Ascending aorta (tissue), 2 donors: ENCODE measurements at places on chromosomes 1 and 21.

- H3K4me3 ChIP-seq, result no peak overlapping the region
- no peak for DNase-seq
- H3K4me1 ChIP-seq, result peaks cover 26% of the 10 kb centered on the region
Measured at GRCh38 chr1:61851849-61852669, 109.8 kb downstream of the PATJ start.

DNA sequence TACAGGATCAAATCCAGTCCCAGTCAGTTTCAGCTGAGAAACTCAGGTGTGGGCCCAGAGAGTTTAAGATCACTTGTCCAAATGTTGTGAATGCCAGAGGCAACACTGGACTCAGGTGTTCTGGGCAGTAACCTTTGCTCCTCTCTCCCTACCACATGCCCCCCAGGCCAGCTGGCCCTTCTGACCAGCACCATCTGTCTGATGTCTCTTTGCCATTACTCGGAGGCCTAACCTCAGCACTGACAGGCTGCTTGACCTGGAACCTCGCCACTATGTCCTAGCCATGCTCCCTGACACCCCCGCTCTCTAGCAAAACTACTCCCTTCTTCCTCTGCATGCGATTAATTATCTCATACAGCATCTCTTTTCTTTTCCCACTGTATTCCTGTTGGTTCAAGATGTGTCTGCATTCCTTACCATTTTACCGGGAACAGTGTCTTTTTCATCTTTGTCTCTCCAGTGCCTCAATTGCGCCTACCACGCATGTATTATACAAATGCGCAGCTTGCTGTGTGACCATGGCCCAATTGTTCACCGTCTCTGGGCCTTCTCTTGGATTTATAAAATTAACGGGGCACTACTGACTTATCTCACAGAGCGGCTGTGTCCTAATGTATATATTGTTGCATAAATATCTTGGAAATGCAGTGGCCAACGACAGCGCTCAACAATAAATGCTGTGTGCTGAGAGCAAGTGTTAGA is 159.5 kb upstream of the IRF2BP2 start:
- no peaks in the 10 kb centered on the region for H3K36me3 ChIP-seq
- H3K27me3 ChIP-seq, result no peaks in the 10 kb centered on the region
- H3K27ac ChIP-seq, result no peak overlapping the region
- no peak overlapping the region for H3K4me3 ChIP-seq

DNA sequence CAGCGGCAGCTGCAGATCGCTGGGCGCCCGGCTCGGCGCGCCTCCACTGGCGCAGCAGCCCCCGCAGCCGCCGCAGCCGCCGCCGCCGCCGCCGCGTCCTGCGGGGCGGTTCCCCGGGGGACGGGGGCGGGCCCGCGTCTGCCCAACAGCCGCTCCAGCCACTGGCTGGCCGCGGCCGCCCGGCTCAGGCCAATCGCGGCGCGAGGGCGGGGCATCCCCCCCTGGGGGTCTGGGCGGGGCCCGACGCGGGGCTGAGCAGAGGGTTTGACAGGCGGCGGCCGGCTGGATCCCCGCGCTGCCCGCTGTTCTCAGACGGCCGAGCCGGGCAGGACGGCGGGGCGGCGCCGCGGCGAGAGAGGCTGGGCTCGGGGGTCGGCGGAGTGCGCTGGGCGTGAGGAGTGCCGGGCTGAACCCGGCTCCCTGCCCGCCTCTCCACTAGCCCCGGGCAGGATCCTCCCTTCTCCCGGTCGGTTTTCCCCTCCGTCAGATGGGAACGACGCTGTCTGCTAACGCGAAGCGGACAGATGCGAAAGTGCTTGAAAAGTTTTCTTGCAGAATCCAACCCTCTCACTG is at the start of gene GLIS1:
TSS of gene GLIS1 (minus strand) at position 56 of the 573 bp plus-strand sequence. CDS start 1,100 bp downstream, outside the sequence.
- H3K36me3 ChIP-seq, result no peaks in the 10 kb centered on the region
- no peak within 1 kb of the TSS for H3K27ac ChIP-seq
- no peaks in the 10 kb centered on the region for H3K27me3 ChIP-seq
- peak; percentile 80 for DNase-seq

DNA sequence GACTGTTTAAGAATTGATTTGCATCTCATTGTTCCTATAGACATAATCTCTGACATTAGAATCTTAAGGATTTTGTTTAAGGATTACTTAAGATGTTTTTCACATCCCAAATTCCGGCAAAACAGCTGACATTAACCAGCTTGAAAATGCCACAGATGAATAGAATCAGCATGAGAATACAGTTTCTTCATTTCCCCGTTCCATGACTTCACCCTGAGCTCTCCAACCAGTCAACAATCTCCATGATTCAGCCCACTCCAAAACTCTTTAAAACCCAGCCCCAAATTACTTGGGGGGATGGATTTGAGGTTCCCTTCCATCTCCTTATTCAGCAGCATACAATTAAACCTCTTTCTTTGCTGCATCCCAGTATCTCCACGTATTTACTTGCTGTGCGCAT is 201.0 kb downstream of the LYPLAL1 start:
- H3K27ac ChIP-seq, result no peak overlapping the region
- no peaks in the 10 kb centered on the region for H3K36me3 ChIP-seq
- H3K27me3 ChIP-seq, result no peaks in the 10 kb centered on the region
- no peak for DNase-seq
- H3K4me1 ChIP-seq, result no peaks in the 10 kb centered on the region

GRCh38 chr1:58047265-58047858 is 499.2 kb downstream of the OMA1 start:
- H3K27ac ChIP-seq, result no peak overlapping the region
- no peak overlapping the region for H3K4me3 ChIP-seq
- no peak for DNase-seq
- H3K36me3 ChIP-seq, result no peaks in the 10 kb centered on the region

GRCh38 chr1:224616756-224617409 is 766 bp downstream of the CNIH3 start:
- H3K36me3 ChIP-seq, result no peaks in the 10 kb centered on the region
- H3K4me3 ChIP-seq, result peak overlapping the region; percentile 30
- peaks cover 5% of the 10 kb centered on the region for H3K4me1 ChIP-seq

DNA sequence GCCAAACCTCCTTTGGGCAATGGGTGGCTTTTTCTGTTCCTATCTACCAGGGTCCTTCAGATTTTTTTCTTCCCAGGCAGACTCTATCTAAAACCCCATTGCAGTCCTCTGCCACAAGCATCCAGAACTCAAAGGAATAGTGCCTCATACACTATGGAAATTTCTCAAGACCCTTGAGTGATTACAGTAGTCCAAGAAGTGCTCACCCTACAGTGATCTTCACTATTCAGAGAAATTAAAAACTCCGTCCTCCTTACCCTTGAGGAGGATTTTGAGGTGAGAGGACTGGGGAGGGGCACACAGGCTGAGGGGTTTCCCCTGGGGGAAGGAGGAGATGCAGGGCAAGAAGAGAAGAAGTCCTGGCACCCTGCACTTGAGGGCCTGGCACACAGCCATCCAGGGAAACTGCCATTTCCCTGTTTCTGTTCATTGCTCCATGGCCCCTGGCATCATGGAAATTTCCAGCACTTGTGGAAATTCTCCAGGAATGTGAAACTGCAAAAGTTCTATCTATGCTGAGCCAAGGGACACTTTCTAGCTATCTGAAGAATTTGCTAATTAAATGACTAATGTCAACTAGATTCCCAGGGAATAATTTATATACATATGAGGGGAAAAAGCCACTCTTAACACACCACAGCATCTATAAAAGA is 102.5 kb upstream of the ATP1B1 start:
- no peak overlapping the region for H3K4me3 ChIP-seq
- H3K36me3 ChIP-seq, result no peaks in the 10 kb centered on the region
- H3K27ac ChIP-seq, result peak overlapping the region; percentile 14
- DNase-seq, result peak; percentile 76
- H3K27me3 ChIP-seq, result no peaks in the 10 kb centered on the region
- H3K4me1 ChIP-seq, result peaks cover 7% of the 10 kb centered on the region

DNA sequence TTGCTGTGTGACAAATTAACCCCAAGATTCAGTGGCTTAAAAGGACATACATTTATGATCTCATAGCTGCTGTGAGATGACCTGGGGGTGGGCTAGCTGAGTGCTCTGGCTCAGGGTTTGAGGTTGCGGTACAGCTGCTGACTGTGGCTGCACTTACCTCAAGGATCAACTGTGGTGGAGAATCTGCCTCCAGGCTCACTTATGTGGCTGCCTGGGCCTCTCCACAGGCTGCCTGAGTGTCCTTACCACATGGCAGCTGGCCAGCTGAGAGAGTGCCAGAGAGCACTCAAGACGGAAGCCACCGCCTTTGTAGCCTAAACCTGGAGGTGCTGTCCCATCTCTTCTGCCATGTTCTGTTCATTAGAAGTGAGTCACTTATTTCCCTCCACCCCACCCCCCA is 5.7 kb downstream of the LRRC71 start:
- no peak overlapping the region for H3K4me3 ChIP-seq
- no peak for DNase-seq
- no peaks in the 10 kb centered on the region for H3K36me3 ChIP-seq
- H3K4me1 ChIP-seq, result peaks cover 4% of the 10 kb centered on the region

GRCh38 chr1:161998811-161999210 is 24.9 kb downstream of the OLFML2B start:
- no peak overlapping the region for H3K27ac ChIP-seq
- peaks cover 31% of the 10 kb centered on the region for H3K36me3 ChIP-seq
- no peaks in the 10 kb centered on the region for H3K27me3 ChIP-seq
- DNase-seq, result no peak
- no peaks in the 10 kb centered on the region for H3K4me1 ChIP-seq

DNA sequence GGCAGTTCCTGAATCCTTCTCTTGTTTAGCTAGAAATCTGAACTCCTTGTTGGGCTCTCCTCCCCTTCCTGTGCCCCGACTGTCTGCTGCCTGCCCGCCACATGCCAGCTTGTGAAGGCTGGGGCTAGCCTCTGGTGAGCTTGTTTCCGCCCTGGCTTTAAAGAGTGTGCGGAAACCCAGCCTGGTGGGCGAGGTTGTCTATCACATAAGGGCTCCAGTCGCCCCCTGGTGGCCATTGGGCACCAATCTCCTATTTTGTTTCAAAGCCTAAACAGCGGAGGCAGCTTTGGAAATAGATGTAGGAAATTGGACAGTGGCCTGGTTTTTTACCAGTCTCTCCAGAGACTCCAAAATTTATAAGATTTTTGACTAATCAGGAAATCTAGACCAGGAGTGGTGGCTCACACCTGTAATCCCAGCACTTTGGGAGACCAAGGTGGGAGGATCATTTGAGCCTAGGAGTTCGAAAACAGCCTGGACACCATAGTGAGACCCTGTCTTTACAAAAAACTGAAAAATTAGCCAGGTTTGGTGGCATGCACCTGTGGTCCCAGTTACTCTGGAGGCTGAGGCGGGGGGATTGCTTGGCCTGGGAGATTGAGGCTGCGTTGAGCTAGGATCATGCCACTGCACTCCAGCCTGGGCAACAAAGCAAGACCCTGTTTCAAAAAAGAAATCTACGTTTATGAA is 9.8 kb downstream of the ATP8B2 start:
- no peaks in the 10 kb centered on the region for H3K4me1 ChIP-seq
- no peaks in the 10 kb centered on the region for H3K27me3 ChIP-seq
- H3K4me3 ChIP-seq, result no peak overlapping the region
- H3K27ac ChIP-seq, result peak overlapping the region; percentile 37
- peaks cover 83% of the 10 kb centered on the region for H3K36me3 ChIP-seq

DNA sequence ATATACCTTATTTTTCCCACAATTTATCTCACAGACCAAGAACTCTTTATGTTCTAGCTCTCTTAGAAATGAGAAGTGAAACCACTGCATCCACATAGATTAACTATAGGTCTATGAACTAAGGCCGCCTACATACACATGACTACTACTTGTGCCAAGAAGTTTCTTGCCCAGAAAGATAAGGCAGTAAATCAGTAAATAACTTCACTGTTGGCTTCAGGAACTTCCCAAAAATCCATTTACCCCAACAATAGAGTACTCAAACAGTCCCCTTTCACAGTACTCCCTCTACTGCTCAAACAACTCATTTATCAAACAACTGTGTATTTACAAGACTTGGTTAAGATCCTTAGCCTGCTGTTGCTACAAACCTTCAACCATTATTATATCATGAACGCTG is 96.5 kb downstream of the NME7 start:
- H3K27me3 ChIP-seq, result no peaks in the 10 kb centered on the region
- H3K4me3 ChIP-seq, result no peak overlapping the region
- H3K27ac ChIP-seq, result no peak overlapping the region
- H3K36me3 ChIP-seq, result no peaks in the 10 kb centered on the region
- no peaks in the 10 kb centered on the region for H3K4me1 ChIP-seq

GRCh38 chr1:34876406-34876805 is 16.9 kb upstream of the SMIM12 start:
- DNase-seq, result no peak
- H3K27me3 ChIP-seq, result no peaks in the 10 kb centered on the region
- H3K4me3 ChIP-seq, result no peak overlapping the region
- H3K4me1 ChIP-seq, result no peaks in the 10 kb centered on the region
- no peaks in the 10 kb centered on the region for H3K36me3 ChIP-seq

DNA sequence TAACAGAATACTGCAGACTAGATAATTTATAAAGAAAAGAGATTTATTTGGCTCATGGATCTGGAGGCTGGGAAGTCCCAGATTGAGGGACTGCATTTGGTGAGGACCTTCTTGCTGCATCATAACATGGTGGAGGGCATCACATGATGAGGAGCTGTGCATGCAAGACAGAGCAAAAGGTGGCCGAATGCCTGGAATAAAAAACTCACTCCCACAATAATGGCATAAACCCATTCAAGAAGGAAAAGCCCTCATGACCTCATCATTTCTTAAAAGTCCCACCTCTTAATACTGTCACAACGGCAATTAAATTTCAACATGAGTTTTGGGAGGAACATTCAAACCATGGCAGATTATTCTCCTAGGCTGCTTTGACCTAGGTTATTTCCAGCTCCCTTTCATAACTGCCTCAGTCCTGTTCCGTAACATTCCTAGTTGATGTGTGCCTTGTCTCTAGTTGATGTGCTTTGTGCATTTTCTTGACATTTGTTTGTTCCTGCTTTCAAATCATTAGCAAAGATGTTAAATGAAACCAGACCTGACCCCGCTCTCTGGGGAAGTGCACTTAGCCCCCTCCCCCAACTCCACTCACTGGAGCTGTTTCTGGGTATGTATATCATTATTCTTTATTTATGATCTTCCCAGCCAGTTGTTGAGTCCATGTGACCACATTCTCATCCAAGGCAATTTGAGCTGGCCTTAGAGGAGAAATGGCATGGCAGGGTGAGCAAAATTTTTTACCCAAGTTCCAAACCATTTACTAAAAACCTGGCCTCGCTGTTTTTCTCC is 148.5 kb downstream of the GDAP2 start:
- H3K27me3 ChIP-seq, result no peaks in the 10 kb centered on the region
- DNase-seq, result no peak
- H3K27ac ChIP-seq, result no peak overlapping the region
- no peaks in the 10 kb centered on the region for H3K4me1 ChIP-seq
- no peaks in the 10 kb centered on the region for H3K36me3 ChIP-seq
- H3K4me3 ChIP-seq, result no peak overlapping the region

DNA sequence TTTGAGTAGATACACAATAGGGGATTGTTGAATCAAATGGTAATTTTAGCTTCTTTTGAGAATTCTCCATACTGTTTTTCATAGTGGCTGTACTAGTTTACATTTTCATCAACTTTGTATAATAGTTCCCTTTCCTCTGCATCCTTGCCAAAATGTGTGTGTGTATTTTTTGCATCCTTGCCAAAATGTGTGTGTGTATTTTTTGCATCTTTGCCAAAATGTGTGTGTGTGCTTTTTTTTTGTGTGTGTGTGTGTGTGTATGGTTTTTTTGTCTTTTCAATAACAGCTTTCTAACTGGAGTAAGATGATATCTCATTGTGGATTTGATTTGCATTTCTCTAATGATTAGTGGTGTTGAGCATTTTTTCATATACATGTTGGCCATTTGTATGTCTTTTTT is 105.4 kb downstream of the ATP6V1G3 start:
- no peaks in the 10 kb centered on the region for H3K36me3 ChIP-seq
- no peak overlapping the region for H3K4me3 ChIP-seq
- H3K27me3 ChIP-seq, result no peaks in the 10 kb centered on the region
- no peaks in the 10 kb centered on the region for H3K4me1 ChIP-seq
